Fibroblast of upper back skin (primary cell): ENCODE measurements at places on chromosomes 5 and 9.

GRCh38 chr9:129141066-129142041 is 30.1 kb downstream of the PTPA start:
- DNase-seq = peak; percentile 94

DNA sequence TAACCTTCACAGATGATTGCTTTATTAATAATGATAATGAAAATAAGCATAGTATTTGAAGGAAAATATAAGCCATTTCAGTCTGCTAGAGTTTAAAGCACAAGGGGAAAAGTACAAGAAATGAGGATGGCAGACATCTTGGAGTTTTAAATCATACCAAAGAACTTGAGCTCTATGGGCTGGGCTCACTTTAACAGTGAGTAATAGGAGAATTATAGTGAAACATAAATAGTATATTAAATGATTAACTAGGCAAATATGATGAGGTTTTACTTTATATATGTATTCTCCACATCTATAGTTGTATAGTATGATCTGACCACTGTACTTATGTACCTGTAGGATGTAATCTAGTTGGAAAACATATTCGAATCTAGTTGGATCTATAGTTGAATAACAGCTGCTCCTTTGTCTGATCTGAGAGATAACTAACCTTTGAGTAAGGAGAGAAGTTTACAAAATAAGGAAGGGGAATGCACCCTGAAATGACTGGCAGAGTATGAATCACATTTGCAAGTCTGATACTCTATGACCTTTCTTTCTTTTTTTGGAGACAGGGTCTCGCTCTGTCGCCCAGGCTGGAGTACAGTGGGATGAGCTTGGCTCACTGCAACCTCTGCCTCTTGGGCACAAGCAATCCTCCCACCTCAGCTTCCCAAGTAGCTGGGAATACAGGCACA is 17.6 kb downstream of the MEGF9 start:
- DNase-seq = no peak

DNA sequence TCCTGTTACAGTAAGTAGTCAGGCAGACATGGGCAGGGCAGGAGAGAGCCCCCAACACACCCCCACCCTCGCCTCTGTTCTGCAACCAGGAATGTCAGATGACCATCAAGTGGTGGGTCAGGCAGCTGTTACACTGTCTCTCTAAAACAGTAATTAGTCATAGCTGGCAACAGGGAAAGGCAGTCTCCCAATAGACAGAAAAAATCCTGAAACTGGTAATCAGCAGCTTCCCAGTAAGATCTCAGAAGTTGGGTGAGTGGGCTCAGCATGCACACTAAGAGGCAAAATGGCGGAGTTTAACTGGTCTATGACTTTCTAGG is 90.2 kb downstream of the C5orf15 start:
- DNase-seq = no peak

DNA sequence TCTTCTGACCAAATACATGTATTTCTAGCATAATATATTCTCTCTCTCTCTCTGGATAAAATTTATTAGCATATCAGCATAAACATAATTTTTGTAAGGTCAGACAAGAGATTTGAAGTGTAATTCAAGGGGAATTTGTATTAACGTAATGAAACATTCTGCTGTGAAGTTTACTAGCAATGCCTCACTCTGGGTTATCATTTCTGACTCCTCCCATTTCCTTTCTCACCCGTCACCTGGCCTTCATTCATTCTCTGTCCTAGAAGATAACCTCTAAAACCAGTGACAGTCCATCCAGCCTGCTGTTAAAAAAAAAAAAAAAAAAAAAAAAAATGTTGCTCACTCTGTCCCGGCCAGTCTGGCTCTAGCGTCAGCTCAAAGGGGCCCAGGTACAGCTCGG is 27.1 kb downstream of the GRAMD2B start:
- DNase-seq = no peak

- DNase-seq = no peak
Observed at GRCh38 chr9:134177624-134178393, 13.4 kb upstream of the RNU6ATAC start.

DNA sequence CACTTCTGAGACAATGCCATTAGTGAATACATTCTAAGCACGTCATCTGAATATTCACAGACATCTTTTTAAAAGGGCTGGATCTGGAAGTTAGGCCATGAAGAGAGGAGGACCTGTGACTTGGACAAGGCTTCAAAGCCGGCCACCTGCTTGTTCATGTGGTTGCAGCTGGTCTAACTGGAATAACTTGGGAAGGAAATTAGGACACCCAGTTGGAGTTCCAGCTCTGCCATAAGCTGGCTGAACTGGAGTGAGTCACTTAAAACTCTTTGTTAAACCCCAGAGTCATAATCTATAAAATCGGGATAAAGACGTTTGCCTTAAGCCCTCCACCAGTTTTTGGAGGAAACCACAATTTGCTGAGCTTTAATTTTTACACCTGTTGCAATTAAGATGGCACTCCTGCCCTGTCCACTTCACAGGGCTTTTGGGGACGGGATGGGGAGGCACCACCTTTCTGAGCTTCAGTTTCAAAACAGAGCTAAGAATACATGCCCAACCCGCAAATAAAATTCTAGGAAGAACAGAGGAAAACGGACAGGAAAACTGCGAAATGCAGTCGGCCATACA is 536 bp upstream of the STX17 start:
- DNase-seq = no peak

GRCh38 chr5:167255926-167256325 is 1035.5 kb upstream of the WWC1 start:
- DNase-seq = no peak

DNA sequence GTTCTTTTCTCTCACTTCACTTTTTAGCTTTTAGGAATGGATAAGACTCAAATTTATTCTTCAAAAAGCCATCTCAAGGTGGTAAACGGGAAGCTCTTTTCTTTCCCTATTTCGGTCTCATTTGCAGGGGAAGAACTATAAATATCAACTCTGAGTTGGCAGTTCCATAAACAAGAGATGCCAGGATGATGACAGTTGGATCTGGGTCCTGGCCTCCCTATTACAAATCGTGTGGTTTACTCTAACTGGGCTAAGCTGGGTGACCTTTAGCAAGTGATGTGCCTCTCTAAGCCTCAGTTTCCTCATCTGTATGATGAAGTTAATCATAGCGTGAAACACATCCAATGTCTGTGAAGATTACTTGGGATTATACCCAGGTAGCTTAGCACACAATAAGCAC is 44.2 kb downstream of the TLE4 start:
- no peak for DNase-seq

- DNase-seq = peak; percentile 36
Observed at GRCh38 chr5:109316634-109317033, 93.1 kb downstream of the PJA2 start.

DNA sequence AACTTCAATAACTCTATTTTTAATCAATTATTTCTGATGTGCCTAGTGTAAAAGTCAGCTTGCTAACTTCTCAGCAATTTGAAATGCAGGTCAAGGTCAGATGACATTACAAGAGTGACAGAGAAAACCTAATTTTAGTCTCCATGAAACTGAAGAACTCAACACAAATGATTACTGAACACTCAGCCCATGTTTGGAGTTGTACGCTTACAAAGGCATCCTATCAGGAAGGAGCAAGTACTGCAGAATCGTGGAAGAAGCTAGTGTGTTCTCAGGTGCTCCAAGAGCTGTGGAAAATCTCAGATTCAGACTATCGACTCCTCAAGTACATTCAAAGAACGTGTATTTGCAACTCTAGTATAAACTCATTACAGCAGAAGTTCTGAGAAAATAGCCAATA is 526.7 kb downstream of the PDE4D start:
- DNase-seq = no peak

DNA sequence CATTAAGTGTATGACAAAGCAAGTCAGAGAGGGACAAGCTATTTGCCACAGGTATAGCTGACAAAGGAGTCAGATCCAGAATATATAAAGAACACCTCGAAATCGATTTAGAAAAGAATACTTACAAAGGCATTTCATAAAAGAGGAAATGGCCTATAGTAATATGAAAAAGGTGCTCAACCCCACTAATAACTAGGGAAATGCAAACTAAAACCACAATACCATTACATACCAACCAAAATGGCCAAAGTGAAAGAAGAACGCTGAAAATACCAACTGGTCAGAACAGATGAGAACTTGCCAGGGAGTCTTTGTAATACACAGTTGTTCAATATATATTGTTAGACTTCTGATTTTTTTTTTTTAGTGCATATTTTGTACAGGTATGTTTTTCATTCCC is 152.9 kb downstream of the CDC42SE2 start:
- no peak for DNase-seq

GRCh38 chr5:124536333-124536732 is 210.1 kb downstream of the ZNF608 start:
- no peak for DNase-seq

- DNase-seq = peak; percentile 75
Observed at GRCh38 chr9:16023446-16023845, 470.6 kb downstream of the CCDC171 start.

DNA sequence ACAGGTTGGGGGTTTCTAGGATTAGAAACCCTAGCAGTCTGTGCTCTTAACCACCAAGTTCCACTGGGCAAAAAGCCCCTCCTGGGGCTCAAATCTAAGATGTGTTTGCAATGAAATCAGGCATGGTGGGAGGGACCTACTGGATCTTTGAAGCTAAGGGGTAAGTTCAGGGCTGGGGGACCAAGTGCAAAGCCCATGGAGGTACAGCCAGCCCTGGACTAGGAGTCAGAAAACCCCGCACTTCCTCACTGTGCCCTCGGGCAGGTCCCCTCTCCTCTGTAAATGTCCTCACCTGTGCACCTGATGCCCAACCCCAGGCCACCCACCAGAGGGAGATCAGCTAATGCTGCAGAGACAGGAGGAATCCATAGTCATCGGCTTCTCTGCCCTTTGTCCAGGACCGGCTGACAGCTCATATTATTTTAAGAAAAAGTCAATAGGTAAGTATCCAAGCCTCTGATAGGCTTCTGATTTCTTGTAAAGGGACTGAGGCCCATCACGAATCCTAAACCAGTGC is 138.3 kb downstream of the PAX5 start:
- DNase-seq = no peak

DNA sequence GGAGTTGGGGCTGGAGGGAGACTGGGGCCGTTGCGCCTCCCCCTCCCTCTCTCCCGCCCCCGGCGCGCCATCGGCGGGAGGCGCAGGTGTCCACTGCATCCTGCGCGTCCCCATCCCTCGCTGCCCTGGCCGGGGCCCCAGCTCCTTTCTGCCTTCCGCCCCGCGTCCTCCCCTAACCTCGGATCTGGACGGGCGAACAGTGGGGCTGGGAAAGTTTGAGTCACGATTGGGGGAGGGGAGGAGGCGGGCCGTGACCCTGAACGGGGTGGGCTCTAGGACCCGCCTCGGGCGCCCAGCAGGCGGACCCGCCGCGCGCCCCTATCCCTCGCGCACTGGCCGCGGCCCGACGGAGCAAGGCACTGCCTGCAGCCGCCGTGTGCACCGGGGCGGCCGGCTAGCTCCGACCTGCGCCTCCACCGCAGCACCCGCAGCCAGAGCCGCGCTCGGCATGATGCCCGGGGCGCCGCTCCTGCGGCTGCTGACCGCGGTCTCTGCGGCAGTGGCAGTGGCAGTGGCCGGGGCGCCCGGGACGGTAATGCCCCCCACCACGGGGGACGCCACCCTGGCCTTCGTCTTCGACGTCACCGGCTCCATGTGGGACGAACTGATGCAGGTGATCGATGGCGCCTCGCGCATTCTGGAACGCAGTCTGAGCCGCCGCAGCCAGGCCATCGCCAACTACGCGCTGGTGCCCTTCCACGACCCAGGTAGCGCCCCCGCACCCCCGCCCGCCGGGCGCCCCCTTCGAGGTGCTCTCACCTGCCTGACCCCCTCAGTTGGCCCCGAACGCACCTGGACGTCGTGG is at the start of gene HMCN2:
TSS of gene HMCN2 (plus strand) at position 330 of the 805 bp plus-strand sequence. CDS start at position 449, 119 bp downstream.
- DNase-seq = no peak

DNA sequence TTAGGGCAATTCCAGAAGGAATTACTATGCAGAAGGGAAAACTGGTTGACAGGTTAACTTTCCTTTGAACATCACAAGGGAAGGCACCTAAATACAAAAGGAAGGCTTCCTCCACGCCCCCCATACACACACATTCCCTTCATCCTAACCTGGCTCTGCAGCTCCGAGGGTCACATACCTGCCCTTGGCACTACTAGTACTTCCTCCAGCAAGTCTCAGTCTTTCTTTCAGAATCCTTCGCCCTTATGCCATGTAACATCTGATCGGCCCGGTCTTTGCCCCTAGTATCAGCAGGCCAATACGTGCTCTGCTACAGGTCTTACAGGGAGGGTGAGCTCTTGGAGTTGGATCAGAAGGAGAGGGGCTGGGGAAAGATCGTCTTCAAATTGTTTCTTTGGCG is 1.6 kb upstream of the MARCHF6 start:
- no peak for DNase-seq

- no peak for DNase-seq
Observed at GRCh38 chr9:89743573-89744254, 138.9 kb downstream of the GADD45G start.

DNA sequence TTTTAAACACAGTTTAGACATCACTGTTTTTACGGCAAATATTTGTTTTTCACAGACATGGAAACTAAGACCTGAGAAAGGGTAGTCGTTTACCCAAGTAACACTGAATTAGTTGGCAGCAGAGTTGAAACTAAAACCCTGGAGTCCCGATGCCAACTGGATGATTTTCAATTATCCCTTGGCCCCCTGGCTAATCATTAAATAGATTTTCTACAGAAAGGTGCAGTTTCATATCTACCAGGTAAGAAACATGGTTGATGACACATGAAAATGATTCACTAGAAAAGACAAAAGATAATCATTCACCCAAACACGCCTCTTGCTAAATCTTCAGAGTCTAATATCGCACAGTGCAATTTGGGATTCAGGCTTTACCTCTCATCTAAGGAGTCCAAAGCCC is 136.9 kb downstream of the SEMA5A start:
- DNase-seq = no peak

DNA sequence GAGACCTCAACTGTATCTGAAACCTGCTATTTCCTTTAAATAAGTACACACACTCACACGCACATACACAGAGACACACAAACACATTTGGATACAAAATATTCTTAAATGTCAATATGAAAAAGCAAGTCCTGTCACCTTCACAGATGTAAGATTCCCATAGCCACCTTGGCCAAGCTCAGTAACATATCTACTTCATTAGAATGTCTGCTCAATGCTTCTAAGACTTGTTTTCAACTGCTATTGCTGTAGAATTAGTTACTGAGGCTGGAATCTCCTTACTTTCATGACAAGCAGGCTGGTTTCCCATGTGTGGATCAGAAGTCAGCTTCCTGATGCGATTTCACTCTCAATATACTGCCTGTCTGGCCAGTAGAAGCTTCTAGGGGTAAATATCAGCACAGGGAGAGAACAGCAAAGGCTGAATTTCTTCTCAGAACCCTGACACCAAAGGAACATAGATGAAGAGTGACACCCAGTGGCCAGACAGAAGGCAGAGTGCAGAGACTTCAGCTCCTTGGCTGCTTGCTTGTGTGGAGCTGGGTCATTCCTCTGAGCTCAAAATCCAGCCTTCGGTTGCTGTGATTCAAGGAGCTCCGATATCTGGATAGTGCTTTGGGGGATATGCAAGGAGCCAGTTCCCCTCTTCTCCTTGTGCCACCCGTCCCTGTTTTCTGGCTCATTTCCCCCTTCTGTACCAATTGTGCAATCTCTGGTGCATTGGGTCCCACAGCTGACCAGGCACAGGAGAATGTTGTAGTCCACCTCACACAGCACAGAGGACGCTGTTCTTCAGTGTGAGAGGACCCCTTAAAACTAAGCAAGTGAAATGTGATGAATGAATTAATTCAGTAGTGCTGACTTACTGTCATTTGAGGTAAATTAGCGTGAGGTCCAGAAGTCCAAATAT is 26.6 kb upstream of the ABLIM3 start:
- peak; percentile 81 for DNase-seq
